ENCODE measurements at places on chromosomes 3 and 15. TPM values are rescaled to one million over a fixed set of nuclear protein-coding genes. Genes with fewer than 3 reads are reported as not detected.

Gene CAMK2N2
- not detected for total RNA-seq

Gene ZMYND10
- 0.64 TPM for total RNA-seq

Gene CAV3
- total RNA-seq = not detected

Gene SEMA3F
- not detected for total RNA-seq

Gene ZNF501
- 6.2 TPM for total RNA-seq

Gene BRPF1
- total RNA-seq = 35.2 TPM

DNA sequence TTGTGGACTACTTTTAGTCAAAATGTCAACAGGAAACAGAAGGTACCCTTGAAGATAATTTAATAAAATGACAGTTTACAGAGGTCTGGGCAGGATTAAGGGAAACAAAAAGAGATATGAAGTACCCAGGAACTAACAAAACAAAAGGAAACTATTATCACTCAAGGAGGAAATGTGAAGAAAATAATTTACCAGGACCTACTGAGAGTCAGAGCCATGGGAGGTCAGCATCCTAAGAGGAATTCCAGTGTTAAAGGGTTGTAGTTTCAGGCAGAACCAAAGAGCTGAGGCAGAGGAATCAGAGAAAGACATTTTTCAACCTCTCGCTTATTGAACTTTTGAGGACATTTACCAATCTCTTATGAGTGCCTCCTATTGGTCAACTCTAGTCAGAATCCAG, 408.9 kb upstream of the CBLB start:
- DNase-seq = no peak

DNA sequence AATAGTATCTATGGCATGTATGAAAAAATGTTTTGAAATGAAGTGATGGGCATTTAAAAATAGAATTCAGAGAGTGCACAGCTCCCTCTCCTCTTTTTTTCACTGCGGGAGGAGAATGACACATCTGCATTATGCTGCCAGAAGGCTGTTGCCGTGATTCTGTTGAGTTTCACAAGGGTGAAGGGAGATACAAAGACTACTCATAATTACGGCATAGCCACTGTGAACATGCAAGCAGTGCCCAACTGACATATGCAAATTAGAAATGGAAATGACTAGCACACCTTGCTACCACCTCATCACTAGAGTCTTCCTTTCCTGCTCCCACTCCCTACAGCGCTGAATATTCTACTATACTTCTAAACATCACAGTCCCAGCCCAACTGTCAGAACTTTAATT, 20.1 kb downstream of the IFT57 start:
- DNase-seq = no peak

DNA sequence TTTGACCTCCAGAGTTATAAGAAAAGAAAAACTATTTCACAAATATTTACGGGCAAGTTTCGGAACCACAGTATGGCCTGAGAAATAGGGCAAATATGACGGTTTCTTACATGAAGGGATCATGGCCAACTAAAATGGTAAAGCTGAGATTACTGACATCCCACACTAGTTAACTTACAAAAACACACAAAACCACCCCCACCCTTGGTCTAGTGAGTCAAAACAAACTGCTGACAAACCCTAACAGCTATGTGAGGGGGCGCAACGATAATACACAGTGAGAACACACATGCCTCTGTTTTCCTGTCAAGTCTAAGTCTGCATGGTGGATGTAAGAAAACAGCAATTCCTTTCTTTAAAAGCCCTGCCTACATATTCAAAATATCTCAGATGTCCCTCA, 32.3 kb downstream of the CBLB start:
- DNase-seq = no peak

- no peak for DNase-seq
Measured at GRCh38 chr3:172903642-172904320, 153.3 kb downstream of the ECT2 start.

GRCh38 chr15:55827204-55827603, 84.3 kb upstream of the PRTG start:
- no peak for DNase-seq

GRCh38 chr3:38726751-38727150, 77.3 kb upstream of the SCN5A start:
- DNase-seq = no peak

DNA sequence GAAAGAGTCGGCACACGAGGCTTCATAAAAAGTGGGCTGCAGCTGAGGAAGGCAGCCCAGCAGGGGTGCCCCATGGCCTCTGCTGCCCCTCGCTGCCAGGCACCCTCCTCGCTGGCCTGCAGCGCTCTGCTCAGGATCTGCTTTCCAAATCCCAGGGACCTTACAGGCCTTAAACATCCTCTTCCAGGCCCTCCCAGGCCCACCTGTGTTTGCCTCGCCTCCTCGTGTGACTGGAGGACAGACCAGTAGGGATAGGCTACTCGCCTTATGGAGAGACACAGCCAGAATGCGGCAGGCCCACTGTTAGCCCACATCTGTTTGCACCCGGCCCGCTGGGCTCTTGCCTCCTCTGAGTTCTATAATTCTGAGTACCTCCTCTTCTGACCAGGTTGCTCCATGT, 124.5 kb upstream of the PLXNA1 start:
- no peak for DNase-seq

DNA sequence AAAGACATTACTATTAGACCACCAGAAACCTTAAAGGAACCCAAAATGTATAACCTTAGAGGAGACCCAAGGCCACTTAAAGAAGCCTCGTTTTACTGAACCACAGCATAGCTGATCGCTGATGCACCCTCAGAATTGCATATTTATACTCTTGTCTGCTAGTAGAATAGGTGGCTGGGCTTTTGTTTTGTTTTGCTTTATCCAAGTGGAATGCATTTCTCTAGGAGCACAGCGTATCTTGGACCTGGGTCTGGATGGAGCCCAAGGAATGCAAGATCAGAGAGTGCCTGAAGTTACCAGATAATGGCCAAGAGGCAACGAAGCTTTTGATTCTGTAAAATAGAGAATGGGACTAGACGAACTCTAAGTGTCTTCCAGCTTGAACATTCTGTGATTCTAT, 129.2 kb upstream of the COL8A1 start:
- DNase-seq = no peak

DNA sequence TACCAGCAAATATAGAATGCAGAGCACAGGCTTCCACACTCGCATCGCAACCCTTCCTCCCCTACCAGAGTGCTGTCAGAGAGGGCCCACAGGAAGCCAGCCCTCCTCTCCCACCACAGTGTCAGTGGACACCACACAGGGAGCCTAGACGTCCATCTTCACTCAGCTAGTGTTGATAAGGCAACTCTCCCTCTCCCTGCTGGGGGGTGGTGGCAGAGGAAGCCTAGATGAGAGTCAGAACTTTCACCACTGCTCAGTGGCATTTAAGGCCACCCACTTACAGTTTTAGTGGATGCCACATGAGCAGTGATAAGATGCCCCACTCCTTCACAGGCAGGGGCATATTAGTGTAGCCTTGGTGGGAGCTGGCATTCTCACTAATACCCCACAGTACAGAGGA, 109.8 kb upstream of the UBE3A start:
- no peak for DNase-seq

DNA sequence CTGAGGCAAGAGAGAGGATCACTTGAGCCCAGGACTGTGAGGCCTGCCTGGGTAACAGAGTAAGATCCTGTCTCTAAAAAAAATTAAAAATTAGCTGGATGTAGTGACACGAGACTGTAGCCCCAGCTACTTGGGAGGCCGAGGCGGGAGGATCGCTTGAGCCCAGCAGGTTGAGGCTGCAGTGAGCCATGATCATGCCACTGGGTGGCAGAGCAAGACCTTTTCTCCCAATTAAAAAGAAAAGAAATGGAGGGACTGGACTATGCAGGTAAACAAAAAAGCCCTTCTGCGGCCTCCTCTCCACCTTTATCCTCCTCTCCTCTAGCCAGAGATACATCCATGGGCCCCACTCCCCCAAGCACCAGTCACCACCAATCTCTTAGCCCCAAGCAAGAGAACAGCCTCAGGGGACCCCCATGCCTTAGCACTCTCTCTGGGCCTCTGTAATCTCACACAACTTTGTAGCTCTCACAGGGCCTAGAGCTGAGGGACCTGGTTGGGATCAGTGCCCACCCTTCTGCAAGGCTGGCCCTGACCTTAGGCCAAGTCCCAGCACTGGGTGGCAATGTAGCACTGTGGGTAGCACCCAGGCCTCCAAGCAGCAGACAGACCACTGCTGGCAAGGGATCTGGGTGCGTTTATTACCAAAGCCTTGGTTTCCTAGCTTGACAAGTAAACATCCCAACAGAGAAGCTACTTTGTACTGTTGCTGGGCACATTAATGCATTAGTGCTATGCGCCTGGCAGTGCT, 43.4 kb downstream of the FAM174B start:
- no peak for DNase-seq

DNA sequence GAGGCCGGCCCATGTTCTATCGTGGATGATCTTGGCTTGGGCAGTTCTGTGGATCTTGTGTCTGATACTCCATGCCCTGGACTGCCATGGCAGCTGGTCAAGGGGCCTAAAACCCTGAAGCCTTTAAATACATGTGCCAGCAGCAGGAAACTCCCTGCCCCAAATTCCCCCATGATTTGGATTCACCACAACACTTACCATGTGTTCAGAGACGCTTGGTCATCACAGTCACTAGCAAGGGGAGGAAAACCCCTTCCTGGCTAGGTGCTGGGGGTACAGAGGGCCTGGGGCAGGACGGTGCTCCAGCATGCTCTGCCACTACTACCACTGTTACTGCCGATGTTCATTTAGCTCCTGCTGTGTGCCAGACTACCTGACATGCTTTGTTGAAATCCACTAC, 94.4 kb downstream of the DNAJB8 start:
- DNase-seq = no peak

DNA sequence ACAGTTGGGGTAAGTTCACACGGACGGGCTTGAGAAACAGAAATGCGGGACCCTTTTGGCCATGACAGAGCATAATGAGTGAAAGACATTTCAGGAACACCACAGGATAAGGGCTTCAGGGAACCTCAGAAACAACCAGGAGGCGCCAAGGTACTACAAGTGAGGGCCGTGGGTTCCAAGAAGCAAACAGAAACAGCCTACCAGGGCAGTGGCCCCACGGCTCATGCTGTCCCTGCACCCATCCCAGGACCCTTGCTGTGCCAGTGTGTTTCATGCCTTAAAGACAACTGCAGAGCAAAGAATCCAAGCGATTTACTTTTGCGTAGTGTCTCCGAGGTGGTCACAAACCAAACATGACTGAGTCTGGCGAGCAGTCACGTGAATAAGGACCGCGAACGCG, 54.0 kb downstream of the RUBCN start:
- DNase-seq = no peak

DNA sequence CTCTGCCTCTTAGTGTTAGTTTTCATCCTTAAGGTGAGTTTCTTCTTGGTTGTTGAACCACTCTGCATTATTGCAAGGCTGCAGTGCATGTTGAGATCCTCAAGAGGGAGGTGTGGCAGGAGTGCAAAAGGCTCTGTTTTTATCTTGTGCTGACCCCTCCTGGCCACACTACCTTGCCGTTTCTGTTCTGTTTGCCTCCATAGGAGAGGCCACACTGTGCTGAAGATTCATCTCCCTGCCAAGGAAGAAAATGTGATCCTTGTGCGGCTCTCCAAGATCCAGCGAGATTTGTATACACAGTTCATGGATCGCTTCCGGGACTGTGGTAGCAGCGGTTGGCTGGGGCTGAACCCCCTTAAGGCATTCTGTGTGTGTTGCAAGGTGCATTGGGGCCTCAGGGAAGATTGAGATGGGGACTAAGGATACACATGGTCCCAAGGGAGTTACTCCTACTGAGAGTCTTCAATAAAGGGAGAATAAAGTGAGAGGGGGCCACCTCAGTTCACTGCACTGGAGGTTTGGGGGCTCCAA, 33.0 kb upstream of the TEX264 start:
- DNase-seq = no peak

GRCh38 chr15:49179433-49180190, 9.6 kb downstream of the GALK2 start:
- DNase-seq = no peak

- no peak for DNase-seq
Measured at GRCh38 chr15:77002436-77002835, 7.5 kb downstream of the PSTPIP1 start.

GRCh38 chr3:120473896-120474675, 23.3 kb upstream of the FSTL1 start:
- DNase-seq = no peak

DNA sequence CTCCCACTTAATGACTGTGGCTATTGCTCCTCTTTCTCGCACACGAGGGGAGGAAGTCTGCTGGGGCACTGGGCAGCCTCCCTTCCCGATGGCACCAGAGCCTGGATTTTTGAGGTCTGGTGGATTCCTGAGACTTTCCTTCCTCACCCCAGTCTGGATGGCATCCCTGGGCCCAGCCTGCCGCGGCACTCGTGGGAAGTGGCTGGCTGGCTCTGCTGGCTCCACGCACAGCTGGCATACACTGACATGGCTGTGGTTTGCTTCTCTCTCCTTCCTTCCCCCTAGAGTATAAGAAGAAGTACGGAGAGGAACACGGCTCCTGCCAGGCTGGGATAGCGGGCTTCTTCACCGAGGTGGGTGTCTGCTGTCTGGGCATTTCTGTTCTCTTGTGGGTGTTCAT, 319.8 kb upstream of the LRRFIP2 start:
- DNase-seq = no peak

DNA sequence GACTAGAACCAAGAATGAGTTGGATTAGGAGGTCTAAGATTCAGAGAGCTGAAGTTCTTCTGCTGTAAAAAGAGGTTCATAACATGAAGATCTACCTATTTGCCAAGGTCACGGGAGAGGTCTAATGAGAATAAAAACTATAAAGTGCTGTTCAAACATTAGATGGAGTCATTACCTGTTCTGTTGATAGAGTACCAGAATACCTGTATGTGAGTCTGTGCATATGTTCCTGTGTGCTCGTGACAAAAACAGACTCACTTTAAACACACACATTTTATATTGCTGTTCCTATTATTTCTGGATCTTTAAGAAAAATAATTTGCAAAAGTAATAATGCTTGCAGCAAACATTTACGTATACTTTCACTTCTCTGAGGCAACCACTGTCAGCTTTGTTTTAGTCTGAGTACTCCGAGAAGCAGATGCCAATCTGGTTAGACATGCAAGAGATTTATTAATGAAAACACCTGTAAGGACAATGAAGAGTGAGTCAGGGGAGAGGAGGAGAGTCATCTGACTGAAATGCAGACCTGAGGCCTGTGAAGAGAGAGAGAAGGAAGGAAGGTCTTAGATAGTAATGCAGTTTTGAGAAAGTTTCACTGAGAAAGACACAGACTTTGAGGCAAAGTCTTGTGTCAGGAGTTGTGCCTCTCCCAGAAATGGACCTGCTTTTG, 221.2 kb downstream of the SQOR start:
- DNase-seq = no peak

Data from activated B cell treated with CpG ODN at 0.5 μM for 24 hours (primary cell).